ENCODE measurements at places on chromosomes 7 and 10.
A peak's percentile ranks its signal among the peaks of the same experiment; 100 is the strongest.

DNA sequence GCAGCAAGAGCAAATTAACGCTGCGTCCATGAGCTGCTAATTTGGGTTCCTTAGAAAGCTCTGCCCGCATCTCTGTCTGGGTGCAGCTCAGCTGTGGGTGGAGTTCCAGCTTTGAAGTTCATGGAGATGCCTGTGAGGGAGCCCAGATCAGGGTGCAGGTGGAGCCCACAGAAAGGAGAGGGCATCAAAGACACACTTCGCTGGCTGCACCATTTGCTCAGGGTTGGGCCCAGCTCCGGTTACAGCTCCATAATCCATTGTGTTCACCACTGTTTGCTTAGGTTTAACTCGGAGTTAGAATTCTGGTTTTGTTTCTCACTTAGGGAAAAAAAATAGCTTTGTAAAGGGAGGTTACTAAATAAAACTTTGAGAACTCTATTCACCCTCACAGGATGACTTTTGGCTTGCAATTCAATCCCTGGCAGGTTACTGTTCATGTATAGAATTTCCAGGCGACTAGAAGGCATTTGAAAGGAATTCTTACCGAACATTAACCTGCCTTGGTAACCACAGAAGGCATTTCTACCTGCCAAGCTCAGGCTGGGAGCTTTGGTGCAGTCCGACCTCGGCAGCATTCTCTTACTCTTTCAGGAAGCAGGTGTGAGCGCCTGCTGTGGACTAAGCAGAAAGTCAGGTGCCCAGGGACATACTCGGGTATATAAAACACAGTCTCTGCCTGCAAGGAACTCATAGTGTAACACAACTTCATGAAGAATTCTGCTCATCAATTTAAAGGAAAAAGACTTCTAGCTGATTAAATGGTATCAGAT, 179.5 kb upstream of the RNF32 start:
- no peak for DNase-seq

- DNase-seq, result peak; percentile 30
Observed at GRCh38 chr10:42783181-42783549, 570 bp downstream of the BMS1 start.

GRCh38 chr7:131012477-131013031, 278.5 kb upstream of the KLF14 start:
- DNase-seq, result peak; percentile 65

DNA sequence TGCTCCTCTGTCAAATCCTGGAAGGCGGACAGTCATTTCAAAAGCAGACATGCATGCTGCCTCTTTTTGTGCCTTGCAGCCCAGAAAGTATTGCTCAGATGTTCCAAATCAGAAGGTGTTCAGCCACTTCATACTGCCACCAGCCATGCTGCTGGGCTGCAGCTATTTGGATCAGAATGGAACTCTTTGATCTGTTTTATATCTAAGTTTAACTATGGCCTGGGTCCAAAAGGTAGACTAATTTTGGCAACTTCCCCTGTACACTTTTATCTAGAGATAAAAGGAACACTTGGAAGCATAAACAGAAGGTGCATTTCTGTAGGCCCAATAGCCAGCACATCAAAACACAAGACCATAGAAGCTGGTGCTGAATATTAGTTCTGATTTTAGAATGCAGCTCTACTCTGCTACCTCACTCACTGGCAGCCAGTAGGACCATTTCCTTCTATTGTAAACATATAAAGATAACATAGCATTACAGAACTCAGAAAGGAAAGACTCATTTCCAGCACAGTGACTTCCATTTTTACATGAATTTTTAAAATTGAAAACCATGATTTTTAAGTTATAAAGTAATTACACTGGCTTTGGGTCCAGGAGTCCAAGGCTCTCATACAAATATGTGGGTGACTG, 143.1 kb upstream of the CAV2 start:
- peak; percentile 51 for DNase-seq

- no peak for DNase-seq
Observed at GRCh38 chr10:120943542-120943941, 92.4 kb downstream of the WDR11 start.

DNA sequence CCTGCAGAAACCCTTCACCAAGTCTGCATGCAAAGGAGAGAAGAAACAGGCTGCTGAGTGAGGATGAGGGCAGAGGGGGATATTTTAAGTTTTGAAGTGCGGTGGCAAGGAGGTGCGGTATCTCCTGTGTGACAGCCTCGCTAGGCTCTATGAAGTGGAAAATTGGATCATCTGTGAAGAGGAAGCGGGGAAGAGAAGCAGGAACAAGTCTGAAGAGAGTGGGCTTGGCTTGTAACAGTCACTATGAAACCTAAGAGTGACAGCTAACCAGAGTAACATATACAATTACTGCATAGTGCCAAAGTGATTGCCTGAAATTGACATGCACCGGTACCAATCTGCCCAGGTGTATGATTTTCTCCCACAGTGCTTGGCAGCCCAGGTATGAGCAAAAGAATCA, 287.5 kb upstream of the KLF14 start:
- DNase-seq, result no peak
